GM23248 (cell line): ENCODE measurements at places on chromosomes 4 and X. TPM values are rescaled to one million over a fixed set of nuclear protein-coding genes. Genes with fewer than 3 reads are reported as not detected.
A peak's percentile ranks its signal among the peaks of the same experiment; 100 is the strongest.

The SMARCA1 gene
- total RNA-seq: 36.9 and 40.7 TPM in 2 replicates

The SGMS2 gene
- 116 and 165 TPM in 2 replicates for total RNA-seq

The RTL9 gene
- 0.13 and 0.97 TPM in 2 replicates for total RNA-seq

The WNK3 gene
- total RNA-seq: 0.43 and 0.63 TPM in 2 replicates

The SSX4B gene
- not detected in 2 replicates for total RNA-seq

The ENPEP gene
- total RNA-seq: 0.11 TPM in 1 of 2 replicates, not detected in the other

The RAB9B gene
- 0.89 and 1.5 TPM in 2 replicates for total RNA-seq

The FSTL5 gene
- total RNA-seq: not detected in 2 replicates

- H3K4me1 ChIP-seq: peaks cover 13% of the 10 kb centered on the region
- peak; percentile 4 for DNase-seq
- H3K27me3 ChIP-seq: no peaks in the 10 kb centered on the region
These were observed 35.6 kb downstream of the BCLAF3 start for GRCh38 chrX:19955306-19955705.

DNA sequence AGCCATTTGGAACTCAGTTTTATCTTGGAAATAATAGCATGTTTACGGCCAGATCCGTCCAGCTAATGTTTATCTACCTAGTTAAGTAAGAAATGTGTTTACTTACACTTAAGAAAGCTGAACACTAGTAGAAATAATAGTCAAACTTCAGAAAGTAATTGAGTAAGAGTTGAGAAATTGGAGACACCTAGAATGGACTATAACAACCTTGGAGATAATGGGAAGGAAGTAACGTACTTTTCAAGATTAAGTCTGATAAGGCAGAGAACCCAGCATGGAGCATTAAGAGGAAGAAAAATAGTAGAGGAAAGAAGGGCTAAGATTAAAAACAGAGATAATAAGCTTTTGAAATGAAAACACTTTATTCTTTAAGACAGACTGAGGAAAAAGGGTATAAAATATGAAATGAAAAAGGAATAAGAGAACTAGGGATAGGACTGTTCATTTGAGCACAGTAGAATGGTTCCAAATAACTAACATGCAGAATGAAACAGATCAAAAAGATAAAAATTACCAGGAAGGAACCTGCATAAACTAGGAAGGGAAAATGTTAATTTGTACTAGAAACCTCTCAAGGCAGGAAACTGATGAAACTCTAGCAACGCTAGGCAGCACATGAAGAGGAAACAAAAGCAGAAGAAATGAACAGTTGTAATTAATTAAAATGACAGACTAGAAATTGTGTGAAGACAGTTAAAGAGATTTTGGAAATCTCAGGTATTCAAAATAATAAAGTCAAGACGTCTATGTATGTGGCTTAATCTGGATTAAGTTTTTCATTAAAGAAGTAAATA lies 71.7 kb downstream of the FBXW7 start:
- no peak for DNase-seq
- H3K27me3 ChIP-seq: no peaks in the 10 kb centered on the region
- H3K27ac ChIP-seq: no peak overlapping the region
- H3K36me3 ChIP-seq: no peaks in the 10 kb centered on the region

- H3K36me3 ChIP-seq: no peaks in the 10 kb centered on the region
- no peak within 1 kb of the TSS for H3K4me3 ChIP-seq
- DNase-seq: peak; percentile 50
These were observed at the start of gene TMEM156 for GRCh38 chr4:39032218-39033085. TMEM156 (minus strand) TSS chr4:39032409; CDS start chr4:39032313, 96 bp downstream.

- no peaks in the 10 kb centered on the region for H3K27me3 ChIP-seq
- no peak for DNase-seq
- H3K36me3 ChIP-seq: no peaks in the 10 kb centered on the region
These were observed 209.1 kb upstream of the JADE1 start for GRCh38 chr4:128600410-128600809.

DNA sequence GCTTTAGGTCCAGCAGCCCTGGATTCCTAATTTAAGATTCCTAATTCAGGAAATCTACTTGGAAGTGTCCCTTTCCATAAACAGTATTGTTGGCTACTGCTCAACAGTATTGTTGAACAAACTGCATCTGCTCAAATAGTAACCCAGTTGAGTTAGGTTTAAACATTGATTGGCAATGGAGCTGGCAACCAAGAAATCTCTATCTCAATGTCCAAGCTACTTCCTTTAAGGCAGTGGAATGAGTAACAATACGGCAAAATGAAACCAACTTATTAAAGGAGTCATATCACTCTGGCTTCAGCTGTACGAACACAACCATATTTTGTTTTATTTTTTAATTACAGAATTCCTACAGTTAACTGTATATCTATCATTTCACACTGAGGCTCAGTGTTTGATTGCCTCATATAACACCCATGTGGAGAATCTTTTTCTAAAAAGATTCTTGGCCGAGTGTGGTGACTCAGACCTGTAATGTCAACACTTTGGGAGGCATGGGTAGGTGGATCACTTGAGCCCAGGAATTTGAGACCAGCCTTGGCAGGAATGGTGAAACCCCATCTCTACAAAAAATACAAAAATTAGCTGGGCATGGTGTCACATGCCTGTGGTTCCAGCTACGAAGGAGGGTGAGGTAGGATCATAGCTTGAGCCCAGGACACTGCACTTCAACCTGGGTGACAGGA lies 71.7 kb upstream of the IL13RA1 start:
- peak; percentile 74 for DNase-seq
- peaks cover 18% of the 10 kb centered on the region for H3K4me1 ChIP-seq
- peak overlapping the region; percentile 37 for H3K27ac ChIP-seq
- H3K36me3 ChIP-seq: no peaks in the 10 kb centered on the region

DNA sequence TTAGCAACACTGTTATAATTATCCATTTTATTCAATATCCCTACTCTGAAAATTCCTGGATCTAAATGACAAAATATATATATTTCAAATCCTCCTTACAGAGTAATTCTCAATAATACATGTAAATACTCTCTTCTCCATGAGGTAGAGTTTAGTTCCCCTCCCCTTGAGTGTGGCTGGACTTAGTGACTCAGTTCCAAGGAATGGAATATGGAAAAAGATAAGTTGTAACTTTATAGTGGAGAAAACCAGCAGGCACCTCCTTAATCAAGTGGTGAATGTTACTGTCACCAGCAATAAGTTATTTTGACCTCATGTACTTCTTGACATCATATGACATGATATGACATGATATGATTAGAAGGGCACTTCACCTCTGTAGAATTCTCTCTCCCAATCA lies 302.0 kb downstream of the RAB28 start:
- no peak overlapping the region for H3K4me3 ChIP-seq
- no peaks in the 10 kb centered on the region for H3K36me3 ChIP-seq
- H3K27me3 ChIP-seq: no peaks in the 10 kb centered on the region

- H3K36me3 ChIP-seq: no peaks in the 10 kb centered on the region
- H3K27ac ChIP-seq: no peak overlapping the region
- no peak for DNase-seq
- no peaks in the 10 kb centered on the region for H3K4me1 ChIP-seq
- no peaks in the 10 kb centered on the region for H3K27me3 ChIP-seq
These were observed 366.5 kb upstream of the LCORL start for GRCh38 chr4:18388039-18388438.

DNA sequence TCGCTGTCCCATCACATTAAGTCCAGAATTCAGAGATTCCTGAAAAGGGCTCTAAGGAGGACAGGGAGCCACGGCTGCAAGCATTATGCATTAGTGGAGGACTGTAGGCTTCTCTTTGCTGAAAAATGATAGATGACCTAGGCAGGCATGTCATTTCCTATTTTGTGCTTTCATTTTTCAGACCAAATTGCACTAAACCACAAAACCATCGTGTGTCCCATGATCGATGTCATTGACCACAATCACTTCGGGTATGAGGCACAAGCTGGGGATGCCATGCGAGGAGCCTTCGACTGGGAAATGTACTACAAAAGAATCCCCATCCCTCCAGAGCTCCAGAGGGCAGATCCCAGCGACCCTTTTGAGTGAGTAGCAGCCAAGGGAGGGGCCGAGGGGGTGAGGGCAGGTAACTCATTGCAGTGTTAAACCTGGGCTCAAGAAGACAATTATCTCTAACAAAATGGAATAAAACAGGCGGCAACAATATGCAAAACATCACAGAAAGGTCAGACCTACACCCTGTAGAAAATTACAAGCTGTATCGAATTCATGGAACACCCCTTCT lies 355.2 kb upstream of the GALNT7 start:
- H3K27me3 ChIP-seq: no peaks in the 10 kb centered on the region; the same call in 1 of the 2 replicates
- no peaks in the 10 kb centered on the region for H3K4me1 ChIP-seq
- no peak for DNase-seq
- no peak overlapping the region for H3K27ac ChIP-seq

GRCh38 chr4:133316909-133317308 lies 167.8 kb downstream of the PCDH10 start:
- no peak overlapping the region for H3K27ac ChIP-seq
- no peaks in the 10 kb centered on the region for H3K36me3 ChIP-seq
- DNase-seq: peak; percentile 2
- no peak overlapping the region for H3K4me3 ChIP-seq

- H3K4me1 ChIP-seq: no peaks in the 10 kb centered on the region
- no peaks in the 10 kb centered on the region for H3K36me3 ChIP-seq
- no peak overlapping the region for H3K27ac ChIP-seq
- no peak overlapping the region for H3K4me3 ChIP-seq
- H3K27me3 ChIP-seq: no peaks in the 10 kb centered on the region
These were observed 23.8 kb downstream of the VSIG4 start for GRCh38 chrX:66015900-66016689.

DNA sequence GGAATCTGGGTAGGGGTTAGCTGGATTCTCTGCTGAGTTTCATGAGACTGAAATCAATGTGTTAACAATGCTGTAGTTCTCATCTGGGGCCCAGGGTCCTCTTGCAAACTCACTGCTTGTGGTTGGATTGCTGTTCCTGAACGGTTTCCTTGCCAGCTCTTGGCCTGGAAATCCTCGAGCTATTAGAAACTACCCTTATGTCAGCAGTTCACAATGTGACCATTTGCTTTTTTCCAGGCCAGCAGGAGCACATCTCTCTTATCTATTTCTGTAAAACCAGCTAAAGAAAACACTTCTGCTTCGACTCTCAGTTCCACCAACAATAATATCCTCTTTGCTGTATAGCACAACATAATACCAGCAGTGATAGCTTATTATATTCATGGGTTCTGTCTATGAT lies 140.1 kb upstream of the TRAM1L1 start:
- H3K27me3 ChIP-seq: no peaks in the 10 kb centered on the region
- DNase-seq: no peak
- no peak overlapping the region for H3K4me3 ChIP-seq
- H3K27ac ChIP-seq: no peak overlapping the region

DNA sequence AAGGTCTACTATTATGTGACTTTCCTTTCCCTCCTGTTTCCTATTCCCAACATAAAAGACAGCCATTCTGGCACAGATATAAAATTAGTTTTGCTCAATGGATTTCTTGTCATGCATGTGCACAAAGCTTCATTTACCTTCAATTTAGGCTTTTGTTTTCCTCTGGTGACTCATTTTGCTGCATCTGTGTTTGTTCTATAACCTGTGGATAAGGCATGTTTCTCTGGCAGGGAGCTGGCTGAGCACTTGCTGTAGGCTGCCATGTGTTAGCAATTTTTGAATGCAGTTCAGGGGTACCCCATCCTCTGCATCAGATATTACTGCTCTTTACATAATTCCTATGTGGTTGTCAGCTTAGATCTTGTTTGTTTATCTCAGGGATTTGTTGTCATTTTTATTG lies 202.8 kb upstream of the GRID2 start:
- DNase-seq: no peak
- no peak overlapping the region for H3K27ac ChIP-seq
- no peaks in the 10 kb centered on the region for H3K27me3 ChIP-seq
- H3K36me3 ChIP-seq: no peaks in the 10 kb centered on the region
- no peak overlapping the region for H3K4me3 ChIP-seq

DNA sequence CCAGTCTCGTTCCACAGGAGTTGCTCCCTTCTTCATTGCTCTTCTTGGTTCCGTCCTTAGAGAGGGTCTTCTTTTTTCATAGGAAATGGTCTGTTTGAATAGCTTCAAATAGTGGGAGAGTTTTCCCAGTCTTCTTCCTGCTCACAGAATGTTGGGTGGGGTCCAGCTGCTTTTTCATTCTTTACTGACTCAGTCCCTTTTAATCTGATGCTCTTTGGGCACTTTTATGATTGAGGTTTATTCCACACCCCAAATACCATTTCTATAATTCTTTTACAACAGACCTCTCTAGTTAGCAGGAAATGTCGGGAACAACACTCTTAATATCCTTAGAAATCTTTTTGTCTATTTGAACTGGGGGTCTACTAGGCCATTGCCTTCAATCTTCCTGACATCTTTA lies 239.5 kb downstream of the PRDM5 start:
- DNase-seq: peak; percentile 58
- H3K4me1 ChIP-seq: peaks cover 12% of the 10 kb centered on the region; the same call in 1 of the 2 replicates
- H3K36me3 ChIP-seq: no peaks in the 10 kb centered on the region
- H3K27me3 ChIP-seq: no peaks in the 10 kb centered on the region

GRCh38 chr4:99126376-99126775 lies 17.7 kb downstream of the ADH4 start:
- H3K4me1 ChIP-seq: no peaks in the 10 kb centered on the region
- DNase-seq: no peak
- H3K36me3 ChIP-seq: no peaks in the 10 kb centered on the region
- no peak overlapping the region for H3K4me3 ChIP-seq
- H3K27ac ChIP-seq: no peak overlapping the region

DNA sequence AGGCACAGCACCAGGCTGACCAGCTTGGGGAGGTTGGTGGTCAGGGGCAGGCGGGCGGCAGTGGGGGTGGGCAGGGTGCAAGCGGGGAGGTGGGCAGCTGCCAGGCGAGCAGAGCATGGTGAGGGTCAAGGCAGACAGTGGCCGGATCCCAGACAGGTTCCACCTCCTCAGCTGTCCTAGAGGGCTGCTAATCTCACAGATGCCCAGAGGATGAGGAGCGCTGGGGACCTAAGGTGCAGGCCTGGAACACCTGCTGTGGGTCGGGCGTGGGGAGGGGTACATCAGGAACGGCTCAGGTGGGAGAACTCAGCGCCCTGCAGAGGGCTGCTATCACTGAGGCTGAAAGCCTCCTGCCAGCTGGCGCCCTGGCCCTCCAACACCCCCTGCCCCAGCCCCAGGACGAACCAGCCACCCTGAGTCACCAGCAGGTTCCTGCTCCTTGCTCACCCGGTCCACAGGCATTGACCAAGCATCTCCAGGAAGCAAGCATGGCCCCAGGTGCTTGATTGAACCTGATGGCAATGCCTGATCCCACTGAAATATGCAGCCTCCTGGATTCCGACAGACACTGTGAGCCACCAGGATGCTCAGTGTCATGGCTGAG lies 28.4 kb upstream of the C4orf50 start:
- no peaks in the 10 kb centered on the region for H3K36me3 ChIP-seq
- no peak overlapping the region for H3K27ac ChIP-seq
- DNase-seq: no peak

GRCh38 chr4:17817027-17817426 lies 6.2 kb downstream of the NCAPG start:
- H3K4me3 ChIP-seq: peak overlapping the region; percentile 40
- peak; percentile 84 for DNase-seq
- peaks cover 25% of the 10 kb centered on the region for H3K4me1 ChIP-seq
- no peaks in the 10 kb centered on the region for H3K27me3 ChIP-seq
- no peak overlapping the region for H3K27ac ChIP-seq

DNA sequence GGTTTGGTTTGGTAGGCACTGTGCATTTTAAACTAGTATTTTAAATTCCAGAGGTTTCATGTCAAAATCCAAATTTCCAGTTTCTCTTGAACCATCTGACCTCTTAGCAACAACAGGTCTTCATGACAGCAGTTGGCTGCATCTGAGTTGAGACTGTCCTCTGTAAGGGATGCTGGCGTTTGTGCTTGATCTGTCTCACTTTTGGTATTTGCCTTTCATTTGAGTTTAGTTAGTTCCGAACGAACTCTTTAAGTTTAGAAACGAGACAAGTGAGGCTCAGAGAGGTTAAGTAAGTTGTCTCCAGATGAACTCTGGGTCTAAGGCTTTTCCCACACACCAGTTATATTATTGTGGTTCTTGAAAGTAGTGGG lies 29.1 kb downstream of the SPARCL1 start:
- no peak for DNase-seq
- no peak overlapping the region for H3K4me3 ChIP-seq
- H3K27me3 ChIP-seq: no peaks in the 10 kb centered on the region
- H3K4me1 ChIP-seq: peaks cover 12% of the 10 kb centered on the region; the same call in 1 of the 2 replicates
